Hypothalamus (tissue), 51 donors: ENCODE measurements at places on chromosomes 13 and 19.

DNA sequence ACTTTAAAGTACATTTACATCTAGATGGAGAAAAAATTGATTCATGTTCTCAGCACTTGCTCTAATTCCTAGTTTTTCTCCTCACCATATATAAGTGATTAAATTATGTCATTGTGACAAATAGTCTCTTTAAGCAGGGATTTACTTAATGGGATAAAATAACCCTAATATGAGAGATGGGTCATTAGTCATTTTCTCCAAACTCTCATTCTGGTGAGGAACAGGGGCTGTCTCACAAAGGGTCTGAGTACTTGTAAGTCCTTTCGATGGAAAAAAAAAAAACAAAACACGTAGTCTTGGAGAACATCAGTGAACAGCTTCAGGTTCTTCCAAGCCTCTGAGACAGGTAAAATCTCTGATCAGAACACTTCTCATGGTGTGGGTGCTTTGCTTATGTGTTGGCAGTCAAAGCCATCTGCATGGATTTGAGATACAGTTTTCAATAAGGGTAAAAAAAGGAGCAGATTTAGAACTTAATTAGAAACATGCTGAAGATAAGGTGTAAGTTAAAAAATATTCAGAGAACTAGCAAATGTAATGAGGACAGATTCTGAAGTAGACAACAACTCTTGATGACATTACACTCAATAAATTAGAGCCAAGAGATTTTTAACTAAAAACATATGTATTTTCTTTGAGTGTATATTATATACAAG lies 1668.9 kb upstream of the MIR17HG start:
- DNase-seq = no peak

- no peak for DNase-seq
Measured at GRCh38 chr13:112642090-112642460, 47.8 kb upstream of the ATP11A start.

DNA sequence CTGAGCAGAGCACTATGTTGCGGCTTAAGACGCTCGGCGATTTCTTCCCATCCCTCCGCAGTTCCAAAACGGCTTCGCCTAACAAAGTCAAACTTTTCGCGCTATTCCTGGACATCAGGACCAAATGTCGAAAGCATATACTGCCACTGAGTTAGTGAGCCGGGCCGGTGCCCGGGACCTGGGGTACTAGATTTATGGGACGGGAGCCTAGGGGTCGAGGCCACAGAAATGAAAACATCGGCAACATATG lies 699 bp downstream of the RCBTB2 start:
- no peak for DNase-seq

DNA sequence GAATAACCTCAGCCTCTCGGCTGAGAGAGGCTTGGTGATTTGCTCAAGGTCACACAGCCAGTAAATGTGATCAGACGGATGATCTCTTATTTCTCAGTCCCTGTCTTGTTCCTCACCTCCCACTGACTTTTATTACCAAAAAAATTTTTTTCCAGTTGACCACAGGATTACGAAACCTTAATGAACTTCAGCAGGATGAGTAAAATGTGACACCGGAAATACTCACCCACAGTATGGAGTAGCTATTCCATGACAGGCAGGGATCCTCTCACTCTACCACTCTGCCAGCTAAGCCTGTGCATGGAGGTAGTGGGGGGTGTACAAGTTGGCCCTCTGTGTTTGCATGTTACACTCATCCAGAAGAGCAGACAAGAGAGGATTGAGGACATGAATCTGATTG lies 916.4 kb downstream of the UQCRFS1 start:
- DNase-seq = no peak

- no peak for DNase-seq
Measured at GRCh38 chr13:111204438-111205177, 89.5 kb downstream of the ARHGEF7 start.

- no peak for DNase-seq
Measured at GRCh38 chr13:19071161-19071936, 110.3 kb downstream of the TUBA3C start.
